ENCODE measurements at places on chromosomes 4 and X.

DNA sequence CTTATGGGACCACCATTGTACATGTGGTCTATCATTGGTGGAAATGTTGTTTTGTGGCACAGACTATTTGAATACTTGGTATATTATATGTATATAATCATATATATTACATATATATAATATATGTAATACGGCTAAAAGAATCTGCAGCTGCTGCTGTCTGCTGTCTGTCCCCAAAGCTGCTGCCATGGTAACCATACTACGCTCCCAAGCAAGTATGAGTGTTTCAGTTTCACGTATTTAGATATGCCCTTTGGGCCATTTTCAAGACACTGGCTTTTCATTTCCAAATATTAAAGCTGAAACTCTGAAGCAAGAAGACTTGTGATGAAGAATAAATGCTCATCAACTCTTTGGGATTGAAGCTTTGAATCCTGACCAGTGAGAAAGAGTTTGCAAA lies 42.0 kb upstream of the ARSJ start:
- DNase-seq, result no peak

- no peak for DNase-seq
Observed at GRCh38 chr4:77395481-77395880, 210.1 kb upstream of the CXCL13 start.

DNA sequence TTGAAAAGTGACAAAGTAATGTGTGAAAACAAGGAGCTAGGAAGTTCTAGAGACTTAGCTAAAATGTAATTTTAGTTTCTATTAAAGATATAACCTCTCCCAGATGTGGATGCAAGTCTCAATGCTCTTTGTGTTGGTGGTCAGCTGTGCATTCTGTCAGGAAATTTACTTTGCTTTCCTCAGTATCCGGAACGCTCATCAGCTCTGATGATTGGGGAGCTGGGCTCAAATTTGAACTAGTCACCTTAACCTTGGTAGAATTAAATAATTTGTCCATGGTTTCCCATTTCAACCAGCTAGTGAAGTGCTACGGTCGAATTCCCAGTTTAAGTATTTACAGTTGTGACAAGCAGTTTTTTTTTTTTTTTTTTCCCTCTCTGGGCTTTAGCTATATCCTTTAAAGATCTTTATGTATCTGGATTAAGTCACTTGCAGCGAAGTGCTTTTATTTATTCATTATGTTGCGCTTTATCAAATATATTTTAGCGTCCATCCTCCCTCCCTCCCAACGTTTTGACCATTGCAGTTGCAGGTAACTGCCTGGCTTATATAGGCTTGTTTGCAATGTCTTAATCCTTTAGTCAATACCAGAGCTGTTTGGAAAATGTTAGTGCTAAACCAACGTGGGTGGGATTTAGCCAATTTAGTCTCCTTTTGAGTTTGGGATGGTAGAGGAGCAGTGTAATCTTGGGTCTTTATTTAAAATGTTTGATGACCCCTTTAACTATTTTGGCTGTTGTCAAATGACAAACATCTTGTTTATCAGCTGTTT lies 2.1 kb downstream of the OGT start:
- DNase-seq, result no peak

GRCh38 chrX:133523081-133523487 lies 107.8 kb upstream of the GPC4 start:
- DNase-seq, result no peak

- no peak for DNase-seq
Observed at GRCh38 chr4:174454815-174455473, 67.3 kb downstream of the HPGD start.

DNA sequence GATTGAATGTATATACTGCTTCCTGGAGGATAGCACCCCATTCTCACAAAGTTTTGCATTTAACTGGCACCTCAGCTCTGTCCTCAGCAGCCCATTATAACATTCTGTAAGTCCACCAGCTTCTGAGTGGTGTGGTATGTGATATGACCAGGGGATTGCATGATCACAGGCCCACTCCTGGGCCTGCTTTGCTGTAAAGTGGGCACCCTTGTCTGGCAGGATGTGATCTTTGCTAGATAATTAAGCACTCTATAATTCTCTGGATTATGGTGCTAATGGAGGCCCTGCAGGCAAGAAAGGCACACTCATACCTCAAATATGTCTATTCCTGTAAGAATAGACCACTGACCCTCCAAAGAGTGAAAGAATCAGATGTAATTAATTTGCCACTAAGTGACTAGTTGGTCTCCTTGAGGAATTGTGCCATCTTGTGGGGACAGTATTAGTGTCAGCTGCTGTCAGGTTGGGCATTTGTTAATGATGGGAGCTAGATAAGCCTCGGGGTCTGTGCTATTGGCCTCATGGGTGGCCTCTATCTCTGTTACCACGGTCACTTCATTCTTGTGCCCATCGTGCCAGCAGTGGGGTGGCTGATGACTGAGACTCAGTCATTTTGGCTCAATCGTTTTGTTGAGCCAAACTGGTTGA lies 2.2 kb upstream of the CFI start:
- DNase-seq, result no peak

- DNase-seq, result no peak
Observed at GRCh38 chr4:113687067-113687718, 74.3 kb downstream of the CAMK2D start.

DNA sequence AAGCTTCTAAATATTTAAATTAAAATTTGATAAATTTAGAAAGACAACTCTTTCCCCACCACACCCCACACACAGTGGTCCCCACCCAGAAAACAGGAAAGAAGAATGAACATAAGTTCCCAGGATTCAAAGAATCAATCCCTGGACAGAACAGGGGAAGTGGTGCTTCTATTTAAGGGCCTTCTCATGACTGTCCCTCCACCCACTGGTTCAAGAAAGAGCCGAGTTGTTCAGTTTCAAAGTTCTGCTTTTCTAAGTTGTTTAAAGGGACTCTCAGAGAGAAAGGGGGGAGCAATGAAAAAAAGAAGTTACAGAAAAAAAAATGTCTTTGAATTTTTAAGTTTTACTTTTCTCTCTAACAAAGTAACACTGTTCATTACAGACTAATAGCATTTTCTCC lies 195.8 kb downstream of the PDGFC start:
- DNase-seq, result no peak

DNA sequence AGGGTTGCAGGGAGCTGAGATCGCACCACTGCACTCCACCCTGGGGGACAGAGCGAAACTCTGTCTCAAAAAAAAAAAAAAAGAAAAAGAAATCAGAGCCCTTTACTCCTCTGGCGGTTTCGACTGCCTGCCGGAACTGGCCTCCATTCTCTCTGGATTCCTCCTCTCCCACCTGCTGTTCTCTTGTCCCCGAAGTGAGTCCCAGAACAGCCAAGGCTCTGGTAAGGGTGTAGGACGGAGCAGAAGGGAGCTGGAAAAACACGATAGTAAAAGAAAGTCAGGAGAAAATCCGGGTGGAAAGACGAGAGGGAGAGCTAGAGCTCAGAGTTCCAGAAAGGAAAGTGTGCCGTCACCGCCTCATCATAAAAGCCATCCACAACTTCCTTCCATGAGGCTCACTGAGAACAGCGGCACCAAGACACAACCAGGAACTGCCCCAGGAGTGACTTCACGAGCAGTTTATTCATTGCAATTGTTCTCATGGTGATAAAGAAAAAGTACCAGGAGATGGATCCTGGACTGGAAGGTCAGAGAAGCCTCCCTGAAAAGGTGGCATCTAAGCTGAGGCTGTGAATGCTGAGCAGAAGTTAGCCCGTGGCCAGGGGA lies 12.3 kb downstream of the TLR3 start:
- no peak for DNase-seq

DNA sequence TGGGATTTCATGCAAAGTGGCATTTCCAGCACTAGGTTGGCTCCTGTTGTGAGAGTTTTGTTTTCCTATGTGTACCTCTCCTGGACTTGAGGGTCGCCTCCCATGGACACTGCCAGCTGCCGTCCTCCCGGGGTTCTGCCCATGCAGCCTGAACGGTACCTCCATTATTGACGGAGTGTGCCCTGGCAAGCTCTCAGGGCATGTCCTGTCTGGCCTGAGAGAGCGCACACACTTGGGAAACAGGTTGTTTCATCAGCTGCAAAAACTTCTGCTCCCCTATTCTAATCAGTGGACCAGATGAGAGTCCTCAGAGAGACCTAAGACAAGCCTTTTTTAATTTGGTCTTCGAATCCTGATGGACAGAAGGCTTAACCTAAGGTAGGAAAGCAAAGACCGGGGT lies 56.6 kb upstream of the HOPX start:
- no peak for DNase-seq

GRCh38 chr4:102809691-102810090 lies 17.7 kb downstream of the UBE2D3 start:
- DNase-seq, result no peak

- no peak for DNase-seq
Observed at GRCh38 chrX:54530357-54530900, 410 bp downstream of the GNL3L start.

- peak; percentile 71 for DNase-seq
Observed at GRCh38 chrX:135973548-135974278, at the start of gene MMGT1. Gene MMGT1, minus strand, starts transcription at chrX:135973988. Its CDS starts 313 bp downstream, at chrX:135973675.

DNA sequence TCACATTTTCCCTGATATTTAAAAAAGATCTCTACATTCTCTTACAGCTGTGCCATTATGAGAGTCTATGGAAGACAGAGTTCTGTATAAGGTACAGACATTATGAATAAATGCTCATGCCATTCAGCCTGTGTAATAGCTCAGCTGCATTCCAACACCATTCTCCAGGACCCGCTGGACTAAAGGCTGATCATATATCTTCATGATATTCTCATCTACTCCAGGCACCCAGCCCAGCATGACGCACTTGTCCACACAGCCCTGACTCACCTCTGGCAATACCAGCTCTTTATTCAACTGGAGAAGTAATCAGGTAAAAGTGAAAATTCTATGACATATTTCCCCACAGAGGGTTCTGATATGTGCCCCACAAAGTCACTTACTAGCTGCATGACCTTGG lies 437.5 kb upstream of the FGF16 start:
- no peak for DNase-seq

- DNase-seq, result no peak
Observed at GRCh38 chrX:153782313-153782712, 1.5 kb downstream of the SRPK3 start.

DNA sequence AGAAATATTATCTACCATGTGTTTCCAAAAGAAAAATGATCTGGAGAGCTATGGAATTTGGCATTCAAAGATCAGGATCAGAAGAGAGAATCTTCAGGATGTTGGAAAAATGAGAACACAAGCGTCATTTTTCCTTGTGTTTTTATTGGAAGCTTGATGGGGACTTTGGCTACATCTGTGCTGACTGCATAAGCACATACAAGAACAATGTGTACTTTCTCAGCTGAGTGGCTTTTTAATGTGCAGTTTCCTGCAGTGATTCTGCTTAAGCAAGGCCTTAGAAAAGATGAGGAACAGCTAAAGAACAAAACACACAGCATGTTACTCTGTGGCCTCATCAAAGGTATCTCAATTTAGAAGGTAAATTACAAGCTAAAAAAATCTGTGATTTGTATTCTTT lies 1039.9 kb downstream of the GLUD2 start:
- DNase-seq, result no peak

- DNase-seq, result no peak
Observed at GRCh38 chrX:42093756-42094155, 170.4 kb upstream of the CASK start.

GRCh38 chr4:145167887-145168286 lies 12.5 kb downstream of the OTUD4 start:
- no peak for DNase-seq

GRCh38 chr4:84767168-84767567 lies 184.2 kb downstream of the CDS1 start:
- no peak for DNase-seq

DNA sequence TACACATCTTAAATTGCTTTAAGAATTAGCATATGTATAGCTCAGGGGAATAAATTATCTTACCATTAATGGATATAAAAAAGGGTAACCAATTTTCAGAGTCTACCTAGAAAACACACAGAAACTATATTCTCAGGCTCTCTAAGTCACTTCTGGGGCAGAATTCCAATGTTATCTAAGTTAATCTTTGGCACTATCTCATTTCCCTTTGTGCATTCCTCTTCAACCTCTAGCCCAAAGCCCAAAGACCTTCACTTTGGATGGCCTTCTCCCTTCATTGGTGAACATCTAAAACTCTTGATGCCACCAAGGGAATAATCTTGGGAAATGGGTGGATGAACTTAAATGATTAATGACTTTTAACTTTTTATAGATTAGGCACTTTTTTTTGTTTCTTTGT lies 108.3 kb downstream of the APBB2 start:
- no peak for DNase-seq

DNA sequence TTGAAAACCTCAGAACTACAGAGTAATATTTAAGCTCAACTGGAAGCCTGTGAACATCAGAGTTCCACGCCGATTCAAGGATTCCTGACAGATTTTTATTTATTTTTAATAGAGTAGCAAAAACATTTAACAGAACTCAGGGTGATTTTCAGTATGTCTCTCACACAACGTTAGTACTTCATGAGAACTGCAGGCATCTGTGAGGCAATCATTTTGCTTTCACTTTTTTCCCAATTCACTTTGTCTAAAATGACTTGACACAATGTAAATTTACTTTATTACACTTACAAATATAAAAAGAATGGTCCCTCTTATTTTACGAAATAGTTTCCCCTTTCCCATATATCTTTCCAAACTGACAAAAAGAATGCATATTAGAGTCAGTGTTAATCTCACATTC lies 869.5 kb upstream of the EPHA5 start:
- no peak for DNase-seq

- no peak for DNase-seq
Observed at GRCh38 chrX:148573119-148573518, 72.7 kb downstream of the AFF2 start.

GRCh38 chr4:56622176-56622575 lies 58.9 kb downstream of the HOPX start:
- DNase-seq, result no peak

- no peak for DNase-seq
Observed at GRCh38 chr4:119629142-119629471, 503 bp upstream of the PDE5A start.

GRCh38 chr4:10048941-10049697 lies 27.8 kb upstream of the SLC2A9 start:
- DNase-seq, result no peak

GRCh38 chr4:20248155-20248558 lies 3.5 kb upstream of the SLIT2 start:
- DNase-seq, result no peak

DNA sequence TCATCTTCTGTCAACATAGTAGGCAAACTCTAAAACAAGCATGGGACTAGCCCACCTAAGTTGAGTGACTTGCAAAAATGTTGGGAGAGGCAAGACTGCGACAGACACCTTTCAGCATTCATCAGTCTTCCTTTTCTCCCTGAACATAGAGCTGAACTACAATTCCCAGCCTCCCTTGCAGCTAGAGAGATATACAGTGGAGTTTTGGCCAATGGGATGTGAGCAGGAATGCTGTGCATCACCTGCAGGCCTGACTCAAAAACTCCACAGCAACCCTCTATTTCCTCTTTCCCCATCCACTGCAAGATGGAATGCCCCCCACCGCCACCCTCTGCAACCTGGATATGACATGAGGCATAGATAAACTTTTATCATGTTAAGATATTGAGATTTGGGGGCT lies 66.5 kb downstream of the PDHA1 start:
- no peak for DNase-seq

DNA sequence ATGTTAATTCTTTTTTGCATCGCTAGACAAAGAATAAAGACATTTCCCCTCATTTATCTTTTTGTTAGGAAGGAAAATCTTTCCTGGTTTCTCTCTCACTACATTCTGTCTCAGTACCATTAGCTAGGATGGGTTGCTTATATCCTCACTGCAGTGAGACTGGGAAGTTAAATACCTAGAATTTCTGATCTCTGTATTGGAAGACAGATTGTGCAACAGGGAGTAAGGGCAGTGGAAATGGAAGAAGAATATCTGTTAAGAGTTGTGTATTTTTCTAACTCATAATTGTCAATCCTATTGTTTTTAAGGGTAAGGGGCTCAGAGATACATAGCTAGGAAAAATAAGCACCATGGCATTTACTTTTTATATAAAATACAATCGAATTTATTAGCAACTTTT lies 19.6 kb downstream of the PTPN13 start:
- DNase-seq, result no peak

All from stimulated activated CD8-positive, alpha-beta memory T cell treated with anti-CD3 and anti-CD28 coated beads, Interleukin-7, amount 100 ng/mL, for 48 hours (primary cell).